ENCODE measurements at places on chromosomes 12 and 14. TPM values are rescaled to one million over a fixed set of nuclear protein-coding genes. Genes with fewer than 3 reads are reported as not detected.

DNA sequence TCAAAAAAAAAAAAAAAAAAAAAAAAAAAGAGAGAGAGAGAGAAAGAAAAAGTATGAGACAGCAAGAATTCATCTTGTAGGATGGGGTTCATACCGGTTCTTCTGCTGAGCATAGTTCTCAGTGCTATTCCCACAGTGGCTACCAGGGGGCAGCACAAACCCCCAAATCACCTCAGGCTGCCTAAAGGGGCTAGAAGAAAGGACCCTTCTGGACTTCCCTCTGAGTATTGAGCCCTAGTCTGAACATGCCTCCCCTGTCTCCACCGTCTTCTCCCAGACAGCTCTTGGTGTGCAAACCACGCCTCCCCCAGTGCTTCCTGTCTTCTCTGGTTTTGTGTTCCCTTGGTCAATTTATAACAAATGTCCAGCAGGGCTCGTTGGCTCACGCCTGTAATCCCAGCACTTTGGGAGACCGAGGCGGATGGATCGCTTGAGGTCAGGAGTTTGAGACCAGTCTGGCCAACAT lies 31.3 kb upstream of the SMUG1 start:
- DNase-seq, result peak; percentile 32

The SELPLG gene
- polyA plus RNA-seq, result 8.1 TPM

DNA sequence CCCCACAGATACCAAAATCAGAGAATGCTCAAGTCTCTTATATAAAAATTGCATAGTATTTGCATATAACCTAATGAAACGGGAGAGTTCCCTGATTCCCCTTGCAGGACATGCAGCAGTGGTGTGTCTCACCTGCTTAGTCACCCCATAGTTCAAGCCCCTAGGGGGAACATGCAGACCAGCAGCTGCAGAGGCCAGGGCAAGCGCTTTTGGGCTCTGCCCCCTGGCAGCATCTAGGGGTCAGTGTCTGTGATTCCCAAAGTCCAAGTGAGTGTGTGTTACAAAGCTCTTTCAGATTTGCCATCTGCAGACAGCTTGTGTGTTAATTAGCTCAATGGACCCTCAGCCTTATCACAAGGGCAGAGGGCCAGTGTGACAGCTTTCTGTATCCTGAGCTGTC lies 110.1 kb downstream of the DNAI7 start:
- no peak for DNase-seq

GRCh38 chr12:1826867-1827705 lies 6.7 kb downstream of the LRTM2 start:
- no peak for DNase-seq

The KRT2 gene
- polyA plus RNA-seq, result not detected

The SLC39A5 gene
- polyA plus RNA-seq, result not detected

- no peak for DNase-seq
Measured at GRCh38 chr12:86950043-86950442, 693.9 kb upstream of the MGAT4C start.

DNA sequence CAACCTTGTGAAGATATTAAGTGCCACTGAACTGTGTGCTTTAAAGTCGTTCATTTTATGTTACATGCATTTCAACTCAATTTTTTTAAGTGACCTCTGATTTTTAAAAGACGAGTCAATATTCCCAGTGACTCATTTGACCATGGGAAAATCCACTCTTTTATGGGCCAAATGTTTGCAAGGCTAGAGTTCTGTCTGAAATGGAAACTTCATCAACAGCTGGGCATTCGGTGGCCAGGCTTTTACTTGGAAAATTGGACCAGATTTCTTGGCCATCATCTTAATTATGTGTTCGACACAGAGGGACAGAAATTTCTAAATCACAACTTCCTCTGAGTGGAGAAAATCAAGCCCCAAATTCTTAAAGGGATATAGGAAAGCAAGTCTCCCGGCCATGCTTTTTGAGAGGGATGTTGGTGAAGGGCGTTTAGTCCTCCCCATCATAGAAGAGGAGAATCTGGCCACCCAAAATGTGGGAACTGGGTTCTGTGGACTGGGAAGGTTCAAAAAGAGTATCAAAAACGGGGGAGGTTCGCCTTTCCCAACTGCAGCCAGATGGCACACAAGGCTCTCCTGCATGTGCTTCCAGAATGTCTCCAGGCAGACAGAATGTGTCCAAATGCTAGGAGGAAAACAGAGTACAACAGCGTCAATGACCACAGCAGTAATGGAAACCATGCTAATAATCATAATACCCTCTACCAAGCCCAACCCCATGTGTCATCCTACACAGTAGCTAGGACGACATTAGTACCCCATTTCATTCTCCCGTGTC lies 40.9 kb upstream of the FZD10 start:
- no peak for DNase-seq

GRCh38 chr12:64669270-64669842 lies 59.1 kb downstream of the RASSF3 start:
- DNase-seq, result no peak

DNA sequence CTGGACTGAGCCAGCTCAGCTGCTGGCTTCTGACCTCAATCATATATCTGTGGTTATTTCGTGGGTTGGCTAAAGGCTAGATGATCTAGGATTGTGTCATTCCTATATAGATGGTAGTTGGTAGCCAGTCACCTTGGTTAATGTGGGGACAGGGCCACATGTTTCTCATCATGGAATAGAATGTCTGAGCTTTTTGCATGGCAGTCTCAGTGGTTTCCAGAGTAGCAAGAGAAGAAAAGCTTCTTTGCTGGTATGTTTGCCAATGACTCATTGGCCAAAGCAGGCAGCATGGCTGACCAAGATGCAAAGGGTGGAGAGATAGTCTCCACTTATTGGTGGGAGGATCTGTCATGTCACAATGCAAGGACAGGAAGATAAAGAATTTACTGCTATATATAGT lies 746.4 kb upstream of the FLRT2 start:
- DNase-seq, result no peak

The SLC38A4 gene
- polyA plus RNA-seq, result 7.4 TPM

GRCh38 chr12:15839041-15839440 lies 43.1 kb upstream of the STRAP start:
- no peak for DNase-seq

GRCh38 chr12:24415934-24416333 lies 466.5 kb upstream of the SOX5 start:
- no peak for DNase-seq

DNA sequence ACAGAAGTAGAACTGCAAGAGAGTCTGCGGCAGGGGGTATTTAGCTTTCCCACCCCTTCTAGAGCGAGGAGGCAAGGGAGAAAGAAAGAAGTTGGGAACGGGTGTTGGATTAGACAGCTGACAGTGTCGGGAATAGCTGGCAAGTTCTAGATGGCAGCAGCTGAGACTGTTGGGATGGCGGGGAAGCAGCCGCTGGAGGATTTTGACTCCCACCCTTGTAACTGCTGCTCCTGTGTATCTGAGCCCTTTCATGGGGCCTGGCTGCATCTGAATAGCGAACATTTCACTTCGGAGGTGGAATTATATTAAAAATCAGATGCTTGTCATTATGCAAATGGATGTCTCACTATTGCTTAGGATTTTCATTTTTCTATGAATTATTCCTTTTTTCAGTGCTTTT lies 104.6 kb downstream of the AACS start:
- DNase-seq, result no peak

Measured in BJ (cell line).